ENCODE measurements at places on chromosomes 5 and 9.

DNA sequence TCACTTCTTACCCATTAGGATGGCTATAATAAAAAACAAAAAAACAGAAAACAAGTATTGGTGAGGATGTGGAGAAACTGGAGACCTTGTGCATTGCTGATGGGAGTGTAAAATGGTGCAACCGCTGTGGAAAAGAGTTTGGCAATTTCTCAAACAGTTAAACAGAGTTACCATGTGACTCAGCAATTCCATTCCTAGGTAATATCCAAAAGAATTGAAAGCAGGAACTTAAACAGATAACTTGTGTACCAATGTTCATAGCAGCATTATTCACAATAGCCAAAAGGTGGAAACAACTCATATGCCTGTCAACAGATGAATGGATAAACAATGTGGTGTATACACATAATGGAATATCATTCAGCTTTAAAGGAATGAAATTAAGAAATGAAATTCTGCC is 28.9 kb downstream of the DCP2 start:
- DNase-seq: no peak

DNA sequence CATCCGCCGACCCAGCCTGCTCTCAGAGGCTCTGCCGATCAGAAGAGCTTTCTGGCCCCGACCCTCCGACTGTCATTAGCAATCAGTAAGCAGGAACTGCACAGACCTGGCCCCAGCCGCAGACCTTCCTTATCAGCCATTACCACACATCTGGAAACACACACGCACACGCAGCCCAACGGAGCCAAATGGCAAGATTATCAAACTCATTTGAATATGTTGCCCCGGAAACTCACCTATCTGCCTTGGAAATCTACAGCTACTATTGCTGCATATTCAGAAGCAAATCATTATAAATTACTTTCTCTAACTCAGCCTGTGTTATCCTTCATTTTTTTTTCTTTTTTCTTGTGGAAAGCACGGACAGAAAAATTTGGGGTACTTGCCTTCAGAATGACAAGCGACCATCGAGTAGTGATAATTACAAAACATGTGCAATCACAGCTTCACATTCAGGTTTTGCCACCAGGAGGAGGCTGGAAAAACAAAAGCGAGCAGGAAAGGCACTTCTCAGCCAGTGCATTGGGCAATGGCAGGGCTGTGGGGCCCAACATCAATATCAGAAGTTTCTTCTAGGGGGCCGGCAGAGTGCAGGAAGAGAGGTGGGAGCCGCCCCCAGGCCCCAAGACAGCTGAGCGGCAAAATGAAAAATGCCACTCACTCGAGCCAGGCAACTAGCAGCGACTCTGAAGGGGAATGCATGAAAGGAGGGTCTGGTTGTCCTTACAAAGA is 122.3 kb downstream of the VAV2 start:
- DNase-seq: no peak

DNA sequence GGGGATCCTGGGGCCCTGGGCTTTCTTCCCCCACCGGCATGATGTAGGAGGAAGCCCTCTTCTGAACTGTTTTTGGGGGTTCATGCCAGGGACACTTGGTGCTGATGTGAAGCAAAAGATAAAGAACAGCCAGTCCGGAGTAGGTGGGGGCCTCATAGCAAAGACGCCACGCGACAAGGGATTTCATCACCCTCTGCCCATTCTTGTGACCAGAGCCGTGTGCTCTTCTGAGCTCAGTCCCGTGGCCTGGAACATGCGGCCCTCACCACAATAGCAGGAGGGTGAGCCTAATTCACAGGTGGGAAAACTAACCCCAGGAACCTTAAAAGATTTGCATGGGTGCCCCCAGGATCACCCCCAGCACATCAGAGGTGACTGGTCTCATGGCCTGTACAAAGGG is 225.9 kb downstream of the HSPA4 start:
- DNase-seq: no peak

DNA sequence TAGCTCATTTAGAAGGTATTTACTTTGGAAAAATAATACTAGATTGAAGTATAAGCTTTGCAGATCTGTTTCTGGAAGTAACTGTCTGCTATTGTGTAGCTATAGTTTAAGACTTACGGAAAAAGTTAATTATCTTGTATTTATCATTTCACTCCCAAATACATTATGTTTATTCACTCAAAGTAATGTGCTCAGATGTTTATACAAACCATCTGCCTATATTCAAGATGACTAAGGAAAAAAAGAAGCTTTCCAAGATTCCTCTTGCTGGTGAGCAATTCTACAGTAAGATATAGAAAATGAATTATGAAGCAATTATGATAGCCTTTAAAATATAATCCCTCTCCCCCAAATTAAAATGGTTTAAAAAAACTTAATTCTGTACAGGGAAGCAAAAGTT is 137.9 kb downstream of the KIAA0825 start:
- no peak for DNase-seq
